Nasal cavity respiratory epithelium epithelial cell of viscerocranial mucosa (primary cell): ENCODE measurements at places on chromosomes 1 and 21. TPM values are rescaled to one million over a fixed set of nuclear protein-coding genes. Genes with fewer than 3 reads are reported as not detected.

The WNT3A gene
- under 0.01 and 0.07 TPM in 2 replicates for total RNA-seq

The RAB25 gene
- total RNA-seq, result 46.8 and 48.7 TPM in 2 replicates

The LCE1B gene
- total RNA-seq, result not detected in 2 replicates

The S100A6 gene
- total RNA-seq, result 257 and 1,880 TPM in 2 replicates

The TAS1R1 gene
- total RNA-seq, result not detected in 2 replicates

The TMEM35B gene
- total RNA-seq, result 4.1 and 12.9 TPM in 2 replicates

The KHDC4 gene
- total RNA-seq, result 28.4 and 34.4 TPM in 2 replicates

The MSTO1 gene
- total RNA-seq, result 29.3 and 56.7 TPM in 2 replicates

The KRTAP20-2 gene
- not detected in 2 replicates for total RNA-seq

The FAM3B gene
- 0.28 TPM in 1 of 2 replicates, not detected in the other for total RNA-seq

The IRF6 gene
- 270 and 460 TPM in 2 replicates for total RNA-seq

The FCRLA gene
- total RNA-seq, result under 0.01 and 0.28 TPM in 2 replicates

The SYTL1 gene
- total RNA-seq, result 40.3 and 78.8 TPM in 2 replicates

The VHLL gene
- 0.57 TPM in 1 of 2 replicates, not detected in the other for total RNA-seq

The MTARC1 gene
- total RNA-seq, result 3.4 and 5.7 TPM in 2 replicates

The NUDT17 gene
- total RNA-seq, result 0.34 and 0.78 TPM in 2 replicates

The LRRC7 gene
- under 0.01 and 0.07 TPM in 2 replicates for total RNA-seq

The RGS18 gene
- total RNA-seq, result under 0.01 TPM in 2 replicates

The PERM1 gene
- 0.07 TPM in 1 of 2 replicates, not detected in the other for total RNA-seq

The ACKR1 gene
- not detected in 2 replicates for total RNA-seq

The GBP6 gene
- 29.4 and 82.7 TPM in 2 replicates for total RNA-seq

The HOOK1 gene
- 16.9 and 19.8 TPM in 2 replicates for total RNA-seq

The PAPPA2 gene
- 2.4 and 5.5 TPM in 2 replicates for total RNA-seq

The ABCA4 gene
- under 0.01 and 1.1 TPM in 2 replicates for total RNA-seq

The ALDH9A1 gene
- total RNA-seq, result 48.2 and 134 TPM in 2 replicates

The CCDC185 gene
- total RNA-seq, result not detected in 2 replicates

The SFN gene
- total RNA-seq, result 710 and 1,116 TPM in 2 replicates
